Activated CD8-positive, alpha-beta memory T cell treated with anti-CD3 and anti-CD28 coated beads for 1 hour (primary cell): ENCODE measurements at places on chromosomes 7 and 10.

GRCh38 chr10:98852686-98853085, 383.0 kb downstream of the HPSE2 start:
- DNase-seq: no peak

DNA sequence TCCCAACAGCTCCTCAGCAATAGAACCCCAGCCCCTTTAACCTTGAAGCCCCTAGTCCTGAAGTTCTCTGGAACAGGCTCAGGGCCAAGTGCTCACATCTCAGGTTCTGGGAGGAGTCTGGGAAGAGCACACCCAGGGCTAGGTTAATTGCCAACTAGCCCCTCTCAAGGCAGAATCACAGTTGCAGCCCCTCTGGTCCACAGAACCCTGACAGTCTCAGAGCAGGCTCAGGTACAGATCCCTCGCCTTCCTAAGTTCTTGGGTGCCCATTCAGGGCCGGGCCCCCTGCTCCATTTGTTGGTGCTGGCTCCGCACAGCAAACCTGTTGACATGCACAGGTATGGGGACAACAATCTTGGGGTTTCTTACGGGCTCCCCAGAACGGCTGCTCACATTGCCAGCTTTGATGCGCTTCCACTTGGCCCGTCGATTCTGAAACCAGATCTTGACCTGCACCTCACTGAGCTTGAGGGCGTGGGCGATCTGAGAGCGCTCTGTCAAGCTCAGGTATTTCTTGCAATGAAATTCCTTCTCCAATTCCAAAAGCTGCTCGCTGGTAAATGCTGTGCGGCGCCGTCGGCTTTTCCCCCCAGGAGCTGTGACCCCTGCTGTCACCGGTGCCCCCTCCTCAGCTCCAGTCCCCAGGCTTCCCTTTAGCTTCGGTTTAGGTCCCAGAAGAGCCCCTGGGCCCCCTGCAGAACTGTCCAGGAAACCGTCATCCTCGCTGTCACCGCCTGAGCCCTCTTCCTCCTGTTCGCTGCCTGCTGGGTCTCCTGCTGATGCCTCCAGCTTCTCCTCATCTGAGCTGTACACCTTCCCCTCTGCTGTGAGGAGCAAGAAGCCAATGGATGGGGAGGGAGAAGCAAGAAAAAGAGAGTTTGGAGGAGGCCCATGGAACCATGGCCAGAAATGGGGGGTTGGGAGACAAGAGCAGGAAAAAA, 18.9 kb downstream of the GBX1 start:
- DNase-seq: no peak

GRCh38 chr10:133444342-133445267, 9.1 kb upstream of the SCART1 start:
- no peak for DNase-seq

GRCh38 chr10:126230587-126230986, 157.7 kb downstream of the ADAM12 start:
- no peak for DNase-seq
